ENCODE measurements at places on chromosomes 5 and 9.

DNA sequence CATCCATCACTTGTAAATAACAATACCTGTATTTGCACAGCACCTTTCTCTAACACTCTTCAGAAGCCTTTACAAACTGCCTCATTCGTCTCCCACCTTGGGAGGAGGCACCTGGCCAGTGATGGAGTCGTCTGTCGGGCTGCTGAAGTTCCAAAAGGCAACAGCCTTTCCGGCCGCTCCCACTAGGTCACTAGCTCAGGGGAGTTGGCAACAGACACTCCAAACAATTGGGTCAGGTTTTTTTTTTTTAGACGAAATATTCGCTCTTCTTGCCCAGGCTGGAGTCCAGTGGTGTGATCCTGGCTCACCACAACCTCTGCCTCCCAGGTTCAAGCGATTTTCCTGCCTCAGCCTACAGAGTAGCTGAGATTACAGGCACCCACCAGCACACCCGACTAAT, 4.0 kb downstream of the DAP start:
- no peak for DNase-seq

DNA sequence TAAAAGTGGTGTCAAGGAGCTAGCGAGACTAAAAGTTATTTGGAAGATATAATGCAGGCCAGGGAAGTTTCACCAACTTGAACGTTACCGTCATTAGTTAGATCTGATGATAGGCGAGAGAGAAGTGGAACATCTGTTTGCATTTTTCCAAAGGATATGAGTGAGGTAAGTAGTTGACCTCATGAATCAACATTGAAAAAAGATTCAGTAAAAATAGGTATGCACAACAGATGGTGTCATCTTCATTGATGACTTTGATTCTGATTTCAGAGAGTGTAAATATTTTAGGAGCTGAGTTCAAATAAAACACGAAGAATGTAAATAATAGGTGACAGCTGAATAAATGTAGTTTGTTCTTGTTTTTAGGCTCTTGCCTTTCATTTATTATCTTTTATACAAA, 998.9 kb upstream of the CDH6 start:
- no peak for DNase-seq

DNA sequence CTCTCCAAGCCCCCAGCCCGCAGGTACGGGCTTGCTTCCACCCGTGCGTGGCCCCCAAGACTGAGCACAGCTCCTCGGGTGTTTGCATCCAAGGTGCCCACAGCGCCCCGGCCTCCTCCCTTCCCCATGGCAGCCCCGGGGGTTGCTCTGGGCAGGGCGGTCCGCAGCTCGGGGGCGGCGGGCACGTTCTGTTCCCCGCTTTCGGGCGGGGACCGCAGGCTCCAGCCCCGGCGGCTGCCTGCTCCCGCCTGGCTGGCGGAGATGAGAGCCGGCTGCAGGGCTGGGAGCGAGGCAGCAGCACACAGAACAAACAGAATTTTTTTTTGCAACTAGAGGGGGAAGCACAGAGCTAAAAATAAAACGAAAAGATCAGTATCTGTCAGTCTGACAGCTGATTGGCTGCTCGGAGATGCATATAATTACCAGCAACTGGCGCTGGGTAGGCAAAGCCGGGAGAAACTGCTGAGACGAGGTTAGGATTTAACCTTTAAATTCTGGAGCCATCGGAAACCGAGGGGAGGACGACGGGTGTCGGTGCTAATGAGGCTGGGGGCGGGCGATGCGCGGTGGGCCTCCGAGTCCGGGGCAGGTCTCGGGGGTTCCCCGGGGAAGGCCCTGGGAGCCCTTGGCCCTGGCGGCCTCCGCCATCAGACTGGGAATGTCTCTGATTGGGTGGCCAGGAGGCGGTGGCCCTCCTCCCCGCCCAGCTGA, 142.7 kb upstream of the IER5L start:
- DNase-seq: peak; percentile 93

DNA sequence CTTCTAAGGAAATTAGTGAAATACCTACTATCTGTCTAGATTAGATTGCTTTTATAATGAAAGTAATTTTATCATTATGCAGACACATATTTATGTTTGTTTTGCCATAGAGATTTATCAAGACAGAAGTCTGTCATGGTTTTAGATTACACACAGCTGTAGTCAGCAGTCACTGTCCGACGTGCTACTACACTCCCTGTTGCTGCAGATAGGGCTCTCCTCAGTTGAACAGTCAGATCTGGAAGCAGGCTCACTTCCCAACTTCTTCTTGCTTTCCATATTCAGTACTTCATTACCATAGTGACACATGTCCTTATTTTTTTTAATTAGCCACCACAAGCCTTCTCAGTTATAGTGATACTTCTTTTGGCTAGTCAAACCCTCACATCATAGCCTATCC, 329.9 kb upstream of the ITGA1 start:
- no peak for DNase-seq

- DNase-seq: no peak
Measured at GRCh38 chr9:133918111-133918813, 73.9 kb downstream of the VAV2 start.

GRCh38 chr5:59592101-59592500, 301.4 kb downstream of the PDE4D start:
- DNase-seq: peak; percentile 72

- DNase-seq: no peak
Measured at GRCh38 chr9:92680166-92681119, 10.5 kb upstream of the IPPK start.

GRCh38 chr9:129185991-129186390, 7.9 kb upstream of the IER5L start:
- no peak for DNase-seq

- no peak for DNase-seq
Measured at GRCh38 chr9:104765138-104765537, 1.2 kb downstream of the NIPSNAP3B start.

- DNase-seq: no peak
Measured at GRCh38 chr5:147713550-147714295, 68.8 kb downstream of the JAKMIP2 start.

GRCh38 chr5:43530648-43531047, 15.7 kb upstream of the C5orf34 start:
- no peak for DNase-seq

DNA sequence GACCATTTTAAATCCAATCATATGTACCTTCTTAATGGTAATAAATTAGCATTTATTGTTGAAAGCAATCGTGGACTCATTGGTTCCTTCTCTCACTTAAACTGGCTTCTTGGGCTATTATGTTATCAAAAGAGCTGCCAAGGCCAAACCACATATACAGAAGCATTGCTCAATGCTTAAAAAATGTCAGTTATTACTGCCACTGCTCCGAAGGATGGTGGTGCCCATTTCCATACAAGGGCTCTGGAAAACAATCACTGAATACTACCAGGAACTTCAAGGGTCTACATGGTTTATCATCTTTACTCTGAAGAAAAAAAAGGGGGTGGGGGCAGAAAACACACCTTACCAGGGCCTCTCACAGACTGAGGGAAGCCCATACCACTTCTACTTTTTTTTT, 104.3 kb downstream of the GNAQ start:
- peak; percentile 55 for DNase-seq

DNA sequence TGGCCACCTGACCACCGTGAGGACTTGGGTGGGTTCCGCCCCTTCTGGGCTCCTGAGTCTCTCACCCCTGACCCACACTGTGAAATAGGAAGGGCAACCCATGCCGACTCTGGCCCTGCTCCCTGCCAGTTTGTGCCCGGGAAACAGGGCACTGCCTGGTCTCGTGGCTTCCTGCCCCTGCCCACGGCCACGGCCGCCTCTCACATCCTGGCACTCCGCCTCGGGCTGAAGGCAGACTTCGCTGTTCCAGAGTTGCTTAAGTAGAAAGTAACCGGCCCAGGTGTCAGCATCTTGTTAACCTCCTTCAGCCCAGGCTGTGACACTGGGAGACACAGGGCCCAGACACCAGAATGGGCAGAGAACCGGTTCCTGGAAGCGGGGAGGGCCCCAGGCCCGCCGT, 68.7 kb upstream of the RNU6ATAC start:
- DNase-seq: no peak

GRCh38 chr5:111385051-111385450, 127.3 kb downstream of the STARD4 start:
- DNase-seq: no peak

GRCh38 chr9:88829276-88829675, 162.0 kb upstream of the S1PR3 start:
- no peak for DNase-seq

- DNase-seq: peak; percentile 26
Measured at GRCh38 chr9:109627042-109627441, 128.9 kb upstream of the PTPN3 start.

- DNase-seq: no peak
Measured at GRCh38 chr5:608429-609370, 3.4 kb upstream of the CEP72 start.

DNA sequence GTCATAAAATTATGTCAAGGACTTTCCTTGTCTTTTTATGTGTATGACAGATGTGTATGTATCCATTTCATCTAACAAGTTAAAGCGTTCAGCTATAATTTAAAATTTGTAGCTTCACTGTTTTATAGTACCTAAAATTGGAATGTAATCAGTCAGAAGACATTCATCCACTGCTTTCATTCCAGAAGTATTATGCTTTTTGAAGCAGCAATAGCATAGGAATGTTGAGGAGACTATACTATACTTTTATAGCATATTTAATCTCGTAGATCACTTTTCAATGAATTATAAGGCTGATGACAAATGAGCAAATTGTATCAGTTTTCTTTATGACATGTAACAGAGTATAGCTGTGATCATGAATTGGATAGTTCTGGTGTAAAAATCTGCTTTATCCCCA, 6.9 kb downstream of the PCDHGA12 start:
- peak; percentile 41 for DNase-seq

DNA sequence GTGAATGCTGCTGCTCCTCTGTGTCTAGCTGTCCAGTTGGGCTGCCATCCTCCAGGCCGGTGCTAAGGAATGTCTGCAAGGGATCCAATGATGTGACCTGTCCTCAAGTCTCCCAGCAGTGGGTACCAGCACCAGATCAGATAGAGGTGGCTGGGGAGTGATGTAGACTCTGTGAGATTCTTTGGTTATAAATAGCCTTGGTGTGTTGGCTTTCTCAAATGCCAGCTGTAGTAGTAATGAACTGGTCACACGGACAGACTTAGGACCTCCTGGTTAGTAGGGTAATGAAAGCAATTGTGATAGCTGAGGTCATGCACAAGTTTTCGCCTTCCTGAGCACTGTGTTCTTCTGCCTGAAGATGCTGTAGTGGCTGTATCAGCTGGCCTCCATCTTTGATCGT, 29.9 kb upstream of the RANBP6 start:
- DNase-seq: no peak

All from fibroblast of upper back skin (primary cell).